ENCODE measurements at places on chromosomes 5 and 9.

- DNase-seq: no peak
Observed at GRCh38 chr9:129863059-129863690, 27.9 kb downstream of the USP20 start.

- DNase-seq: no peak
Observed at GRCh38 chr5:144121577-144121976, 48.9 kb downstream of the YIPF5 start.

DNA sequence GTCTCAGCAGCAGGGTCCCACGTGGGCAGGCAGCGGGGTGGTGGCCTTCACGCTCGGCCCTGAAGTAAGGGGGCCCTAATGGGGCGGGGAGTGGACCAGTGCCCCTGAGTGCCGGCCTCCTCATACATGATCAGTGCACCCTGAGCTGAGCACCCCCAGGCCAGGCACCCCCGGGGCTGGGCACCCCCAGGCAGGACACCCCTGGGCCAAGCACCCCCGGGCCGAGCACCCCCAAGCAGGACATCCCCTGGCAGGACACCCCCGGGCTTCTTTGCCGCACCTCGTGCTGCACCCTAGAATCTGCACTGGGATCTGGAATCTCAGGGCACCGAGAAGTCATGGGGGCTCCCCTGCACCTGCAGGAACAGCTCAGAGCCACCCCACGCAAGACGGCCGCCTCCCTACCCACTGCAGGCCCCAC lies 51.4 kb downstream of the EXD3 start:
- DNase-seq: no peak

DNA sequence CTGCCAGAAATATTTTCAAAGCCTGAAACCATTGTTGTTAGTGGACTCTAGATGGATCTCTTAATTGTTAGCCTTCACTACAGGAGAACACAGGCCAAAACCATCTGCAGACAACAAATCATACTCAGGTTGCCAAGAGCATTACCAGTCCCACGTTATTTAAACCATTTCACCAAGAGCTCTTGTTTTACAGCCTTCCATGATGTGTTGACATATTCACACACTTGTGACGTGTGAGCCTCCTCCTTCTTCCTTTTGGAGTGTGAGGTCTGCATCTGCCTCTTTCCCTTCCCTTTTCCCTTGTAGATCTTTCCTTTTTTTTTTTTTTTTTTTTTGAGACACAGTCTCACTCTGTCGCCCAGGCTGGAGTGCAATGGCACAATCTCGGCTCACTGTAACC lies 279.0 kb downstream of the AUH start:
- DNase-seq: no peak

- no peak for DNase-seq
Observed at GRCh38 chr9:982394-983230, 6.2 kb downstream of the DMRT3 start.

DNA sequence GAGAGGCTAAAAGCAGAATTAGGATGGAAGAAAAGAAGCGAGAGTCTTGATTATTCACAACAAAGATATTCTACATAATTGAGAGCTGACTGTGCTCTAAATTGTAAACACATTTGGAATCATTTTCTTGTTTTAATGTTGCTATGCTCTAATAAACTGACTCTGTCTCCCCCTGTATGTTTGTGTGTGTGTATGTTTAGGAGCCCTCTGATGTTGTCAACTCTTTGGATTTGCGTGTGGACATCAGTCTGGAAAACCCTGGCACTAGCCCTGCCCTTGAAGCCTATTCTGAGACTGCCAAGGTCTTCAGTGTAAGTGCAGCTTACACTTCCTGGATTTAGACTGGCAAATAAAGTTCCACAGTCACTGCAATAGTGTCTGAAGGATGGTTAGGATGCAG lies 37.8 kb downstream of the MOCS2 start:
- no peak for DNase-seq

DNA sequence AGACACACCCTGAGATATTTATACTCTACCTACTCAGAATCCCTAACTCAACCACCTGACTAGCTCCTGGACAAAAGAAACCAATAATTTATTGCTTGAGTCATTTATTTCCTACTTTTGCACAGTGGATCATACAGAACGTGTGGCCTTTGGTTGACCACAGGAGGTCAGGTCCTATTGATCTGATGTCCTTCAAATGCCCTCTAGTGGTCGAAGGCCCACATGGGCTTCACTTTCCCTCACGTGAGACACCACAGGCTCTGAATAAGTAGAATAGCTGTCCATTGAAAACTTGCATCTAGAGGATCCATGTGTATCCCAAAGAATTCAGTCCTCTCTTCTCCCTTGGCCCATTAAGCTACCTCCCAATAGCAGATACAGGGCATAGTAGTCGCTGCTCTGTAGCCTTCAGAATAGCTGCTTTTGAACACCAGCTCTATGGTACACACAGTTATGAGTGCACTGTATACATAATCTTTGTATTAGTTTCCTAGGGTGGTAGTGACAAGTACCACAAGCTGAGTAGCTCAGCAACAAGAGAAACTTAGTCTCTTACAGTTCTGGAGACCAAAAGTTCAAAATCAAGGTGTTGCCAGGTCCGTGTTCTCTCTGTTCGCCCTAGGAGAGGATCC lies 177.6 kb upstream of the SMARCA2 start:
- DNase-seq: peak; percentile 66

DNA sequence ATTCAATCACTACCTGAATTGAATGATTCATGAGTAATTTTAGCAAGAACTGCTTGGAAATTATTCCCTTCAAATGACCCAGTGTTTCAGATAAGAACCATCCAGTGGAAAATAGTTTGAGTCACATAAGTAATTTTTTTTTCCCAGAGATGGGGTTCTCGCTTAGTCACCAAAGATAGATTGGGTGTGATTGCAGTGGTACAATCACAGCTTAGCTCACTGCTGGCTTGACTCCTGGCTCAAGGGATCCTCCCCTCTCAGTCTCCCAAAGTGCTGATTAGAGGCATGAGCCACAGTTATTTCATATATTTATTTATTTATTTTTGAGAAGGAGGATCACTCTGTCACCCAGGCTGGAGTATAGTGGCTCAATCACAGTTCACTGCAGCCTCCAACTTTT lies 574.5 kb upstream of the ARRDC3 start:
- DNase-seq: no peak

- no peak for DNase-seq
Observed at GRCh38 chr5:74934949-74935751, 69.0 kb upstream of the FAM169A start.

GRCh38 chr9:14881006-14881405 lies 29.2 kb downstream of the FREM1 start:
- no peak for DNase-seq

GRCh38 chr9:76751001-76751400 lies 13.2 kb upstream of the PCA3 start:
- no peak for DNase-seq

- DNase-seq: no peak
Observed at GRCh38 chr5:60955239-60955638, 10.2 kb downstream of the NDUFAF2 start.

- DNase-seq: no peak
Observed at GRCh38 chr5:91146905-91147600, 236.1 kb downstream of the ARRDC3 start.

DNA sequence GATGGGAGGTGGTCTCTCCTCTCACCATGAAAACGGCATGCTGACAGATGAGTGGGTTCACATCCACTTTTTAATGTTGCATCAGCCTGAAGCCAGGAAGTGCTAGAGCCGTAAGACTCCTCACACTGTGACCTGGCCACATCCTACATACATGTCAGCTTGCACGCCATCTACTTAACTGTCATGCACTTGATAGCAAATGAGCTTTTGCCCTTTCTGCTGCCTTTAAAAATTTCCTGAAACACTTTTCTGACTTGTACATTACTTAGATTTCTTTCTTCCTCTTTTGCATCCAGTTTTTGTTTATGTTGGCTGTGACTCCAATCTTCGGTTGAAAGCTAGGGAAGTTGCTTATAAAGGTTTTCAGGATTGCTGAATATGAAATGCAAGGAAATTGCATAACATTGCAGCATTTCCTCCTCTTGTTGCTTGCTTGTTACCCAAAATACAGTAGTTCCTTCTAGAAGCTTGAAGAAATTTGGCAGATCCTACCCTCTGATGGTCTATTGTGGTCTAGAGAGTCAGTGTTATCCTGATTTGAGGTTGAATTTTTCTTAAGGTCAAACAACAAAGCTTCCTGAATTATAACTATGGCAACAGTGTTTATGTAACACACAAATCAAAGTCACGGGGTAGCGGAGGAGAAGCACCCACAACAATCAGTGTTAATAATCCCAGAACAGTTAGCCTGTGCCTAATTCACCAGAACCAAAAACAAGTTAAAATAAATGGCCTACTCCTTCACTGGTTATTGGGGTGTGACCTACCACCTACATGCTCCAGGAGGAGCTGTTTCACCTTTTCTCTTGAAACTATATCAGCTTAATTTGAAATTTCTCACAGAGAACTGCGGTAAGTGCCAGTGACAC lies 232.5 kb downstream of the ARHGAP26 start:
- DNase-seq: peak; percentile 54

- DNase-seq: no peak
Observed at GRCh38 chr9:70798018-70798417, 323.4 kb downstream of the TRPM3 start.

DNA sequence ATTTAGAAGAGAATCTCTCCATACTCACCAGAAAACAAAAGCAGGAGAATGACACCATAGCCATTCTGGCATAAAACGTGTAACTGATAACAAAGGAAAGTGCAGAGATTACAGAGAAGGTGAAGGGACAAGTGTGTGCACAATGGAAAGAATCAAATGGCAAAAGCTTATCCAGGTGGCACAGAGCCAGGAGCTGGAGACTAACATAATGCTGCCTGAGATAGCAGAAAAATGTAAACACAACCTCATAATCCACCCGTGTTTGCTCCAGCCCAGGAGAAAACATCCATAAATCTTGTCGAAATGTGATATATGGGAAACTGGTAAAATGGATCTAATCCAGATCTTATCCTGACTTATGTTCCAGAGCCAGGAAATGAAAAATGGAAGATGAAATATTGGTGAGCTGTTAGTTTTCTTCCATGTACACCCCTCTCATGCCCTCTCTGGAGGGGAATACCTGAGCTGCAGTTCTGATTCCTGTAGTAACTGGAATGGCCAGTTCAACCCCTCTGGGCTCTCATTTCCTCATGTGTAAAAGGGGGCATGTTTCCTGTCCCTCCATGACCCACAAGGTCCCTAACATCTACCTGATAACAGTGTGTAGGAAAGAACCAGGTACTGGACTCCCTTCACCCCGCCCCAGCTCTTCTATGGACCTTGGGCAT lies 212.3 kb upstream of the DAPK1 start:
- no peak for DNase-seq

- no peak for DNase-seq
Observed at GRCh38 chr5:66821688-66822429, 225.7 kb downstream of the MAST4 start.

DNA sequence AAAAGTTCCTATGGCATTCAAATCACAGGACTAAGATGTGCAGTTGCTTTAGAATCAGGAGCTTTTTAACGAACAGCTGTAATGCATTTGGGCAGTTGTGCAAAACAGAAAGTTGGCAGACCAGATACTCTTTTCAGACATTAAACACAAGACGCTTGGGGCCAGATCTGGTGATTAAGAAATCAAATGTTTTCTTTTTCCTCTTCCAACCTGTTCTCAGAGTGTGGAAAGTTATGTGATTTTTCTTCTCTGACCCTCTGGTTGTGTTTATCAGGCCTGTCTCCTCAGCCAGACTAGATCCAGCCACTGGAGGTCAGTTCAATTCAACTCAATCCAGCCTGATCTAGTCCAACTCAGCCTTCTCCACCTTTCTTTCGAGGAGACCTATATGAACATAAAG lies 298.5 kb upstream of the PCSK5 start:
- no peak for DNase-seq

GRCh38 chr5:25107853-25108252 lies 463.1 kb upstream of the CDH10 start:
- no peak for DNase-seq

GRCh38 chr5:97501286-97501964 lies 318.4 kb upstream of the RIOK2 start:
- no peak for DNase-seq

- no peak for DNase-seq
Observed at GRCh38 chr9:16637911-16638310, 232.6 kb downstream of the BNC2 start.

- no peak for DNase-seq
Observed at GRCh38 chr5:67552773-67553172, 356.2 kb upstream of the CD180 start.

DNA sequence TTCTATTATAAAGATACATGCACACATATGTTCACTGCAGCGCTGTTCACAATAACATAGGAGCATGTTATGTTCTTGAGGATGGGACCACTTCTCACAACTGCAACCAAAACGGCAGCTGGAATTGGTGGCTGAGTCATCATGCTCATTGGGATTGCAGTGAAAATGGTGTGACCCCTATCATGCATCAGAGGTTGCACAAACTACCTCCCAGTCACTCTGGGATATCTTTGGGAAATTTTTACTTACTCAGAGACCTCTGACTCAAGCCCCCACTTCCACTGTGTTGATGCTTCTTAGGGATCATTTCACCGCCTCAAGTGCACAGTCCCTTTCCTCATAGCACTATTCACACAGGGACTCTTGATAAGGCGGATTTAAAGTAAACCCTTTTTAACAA lies 474.1 kb downstream of the BNC2 start:
- no peak for DNase-seq

GRCh38 chr9:14479163-14479560 lies 165.2 kb upstream of the NFIB start:
- DNase-seq: no peak

GRCh38 chr9:33795819-33796218 lies 458 bp downstream of the PRSS3 start:
- no peak for DNase-seq

- no peak for DNase-seq
Observed at GRCh38 chr5:16980983-16981382, 44.9 kb upstream of the MYO10 start.

DNA sequence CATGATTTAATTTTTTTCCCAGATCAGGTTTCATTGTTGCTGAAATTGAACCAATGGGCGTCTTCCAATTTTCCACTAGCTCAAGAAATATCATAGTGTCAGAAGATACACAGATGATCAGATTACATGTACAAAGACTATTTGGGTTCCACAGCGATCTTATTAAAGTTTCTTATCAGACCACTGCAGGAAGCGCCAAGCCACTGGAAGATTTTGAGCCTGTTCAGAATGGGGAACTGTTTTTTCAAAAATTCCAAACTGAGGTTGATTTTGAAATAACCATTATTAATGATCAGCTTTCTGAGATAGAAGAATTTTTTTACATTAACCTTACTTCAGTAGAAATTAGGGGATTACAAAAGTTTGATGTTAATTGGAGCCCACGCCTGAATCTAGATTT lies 251.6 kb downstream of the ADGRV1 start:
- DNase-seq: no peak

GRCh38 chr9:36144309-36145232 lies 8.0 kb downstream of the GLIPR2 start:
- DNase-seq: no peak
